GM04504 (cell line): ENCODE measurements at places on chromosomes 3 and 15.

- DNase-seq = no peak
Observed at GRCh38 chr3:141108039-141108438, 56.9 kb downstream of the SPSB4 start.

GRCh38 chr15:74345051-74345450 lies 22.4 kb downstream of the CYP11A1 start:
- DNase-seq = no peak

- no peak for DNase-seq
Observed at GRCh38 chr3:47444103-47444502, 31.6 kb downstream of the SCAP start.

- DNase-seq = no peak
Observed at GRCh38 chr3:195255571-195256501, 15.1 kb downstream of the XXYLT1 start.

DNA sequence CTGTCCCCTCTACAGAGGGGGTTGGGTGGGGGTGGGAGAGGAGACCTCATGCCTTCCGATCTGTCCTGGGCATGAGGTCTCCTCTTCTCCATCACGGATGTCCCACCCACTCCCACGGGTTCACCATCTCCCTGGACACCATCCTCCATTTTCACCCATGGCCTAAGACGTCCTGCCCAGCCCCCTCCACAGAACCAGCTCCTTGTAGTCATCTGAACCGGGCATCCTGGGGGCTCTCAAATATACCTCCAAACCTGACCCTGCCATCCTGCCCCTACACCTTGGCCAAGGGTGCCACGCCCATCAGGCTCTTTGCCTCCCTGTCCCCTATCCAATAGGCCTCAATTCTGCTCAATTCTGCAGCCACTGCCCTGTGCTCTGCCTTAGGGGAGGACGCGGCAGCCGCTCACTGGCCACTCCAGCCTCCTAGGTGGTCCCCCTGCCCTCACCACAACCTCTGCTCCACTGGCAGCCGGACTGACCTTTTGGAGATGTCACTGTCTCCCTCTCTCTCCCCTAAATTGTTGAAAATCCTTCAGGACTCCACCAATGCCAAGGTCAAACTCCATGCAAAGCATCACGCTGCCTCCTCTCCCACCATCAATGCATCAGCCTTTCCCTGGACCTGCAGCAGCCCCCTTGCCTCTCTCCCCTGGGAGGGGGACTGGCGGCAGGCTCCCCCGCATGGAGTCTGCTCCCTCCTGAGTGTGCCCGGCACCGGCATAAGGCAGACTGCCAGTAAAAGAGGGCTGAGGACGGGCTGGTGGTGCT lies 9.4 kb upstream of the ANPEP start:
- no peak for DNase-seq

GRCh38 chr3:191802671-191803070 lies 341.7 kb downstream of the PYDC2 start:
- DNase-seq = no peak

GRCh38 chr3:139074565-139075115 lies 29.9 kb upstream of the PRR23C start:
- no peak for DNase-seq

DNA sequence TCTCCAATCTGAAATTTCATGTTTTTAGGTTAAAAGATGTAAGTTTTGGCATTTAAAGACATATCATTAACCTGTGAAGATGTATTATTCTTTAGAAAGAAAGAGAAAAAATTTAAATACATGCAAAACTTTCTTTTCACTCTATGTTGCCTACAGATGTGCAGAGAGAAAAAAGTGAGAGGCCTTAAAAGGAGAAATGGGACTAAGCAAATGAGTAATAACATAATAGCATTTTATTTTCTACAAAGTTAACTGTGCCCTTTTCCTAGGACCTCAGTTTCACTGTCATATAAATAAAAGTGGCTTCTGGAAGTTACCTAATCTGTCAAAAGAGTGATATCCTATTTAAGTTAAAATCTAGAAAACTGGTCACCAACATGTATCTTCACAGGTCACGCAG lies 16.1 kb downstream of the DAZL start:
- DNase-seq = no peak

- no peak for DNase-seq
Observed at GRCh38 chr3:43758592-43759225, 68.0 kb downstream of the ABHD5 start.

GRCh38 chr15:59994526-59994887 lies 9.6 kb upstream of the FOXB1 start:
- no peak for DNase-seq

DNA sequence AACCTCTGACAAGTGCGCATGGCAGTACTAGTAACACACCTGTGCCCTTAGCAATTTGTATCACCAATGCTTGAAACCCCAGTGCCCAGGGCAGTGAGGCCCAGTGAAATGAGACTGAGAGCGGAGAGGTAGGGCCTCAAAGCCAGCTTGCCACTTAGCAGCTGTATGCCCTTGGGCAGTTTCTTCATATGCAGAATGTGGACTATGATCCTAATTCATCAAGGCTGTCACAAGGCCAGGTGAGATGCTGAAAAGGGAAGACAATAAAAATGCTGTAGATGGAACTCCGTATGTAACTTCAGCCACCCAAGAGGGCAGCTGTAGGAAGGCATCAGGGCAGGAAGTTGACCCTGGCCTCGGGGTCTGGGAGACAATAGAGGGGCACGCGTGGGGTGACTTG lies 74.4 kb downstream of the KY start:
- no peak for DNase-seq

GRCh38 chr15:49248291-49248690 lies 78.2 kb downstream of the GALK2 start:
- DNase-seq = no peak

DNA sequence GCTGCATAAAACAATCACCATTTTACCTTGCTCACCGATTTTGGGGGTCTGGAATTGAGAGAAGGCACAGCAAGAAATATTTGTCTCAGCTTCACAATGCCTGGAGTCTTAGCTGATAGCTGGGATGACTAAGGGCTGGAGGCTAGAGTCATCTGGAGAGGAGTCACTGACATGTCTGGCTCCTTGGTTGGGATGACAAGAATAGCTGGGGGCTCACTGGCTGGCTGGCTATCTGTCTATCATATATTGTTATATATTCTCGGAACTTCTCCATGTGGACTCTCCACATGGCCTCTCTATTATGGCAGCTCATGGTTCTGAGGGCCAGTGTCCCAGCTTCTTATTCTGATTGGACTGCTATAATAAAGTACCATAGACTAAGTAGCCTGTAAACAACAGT lies 20.0 kb upstream of the TRIM71 start:
- DNase-seq = no peak

DNA sequence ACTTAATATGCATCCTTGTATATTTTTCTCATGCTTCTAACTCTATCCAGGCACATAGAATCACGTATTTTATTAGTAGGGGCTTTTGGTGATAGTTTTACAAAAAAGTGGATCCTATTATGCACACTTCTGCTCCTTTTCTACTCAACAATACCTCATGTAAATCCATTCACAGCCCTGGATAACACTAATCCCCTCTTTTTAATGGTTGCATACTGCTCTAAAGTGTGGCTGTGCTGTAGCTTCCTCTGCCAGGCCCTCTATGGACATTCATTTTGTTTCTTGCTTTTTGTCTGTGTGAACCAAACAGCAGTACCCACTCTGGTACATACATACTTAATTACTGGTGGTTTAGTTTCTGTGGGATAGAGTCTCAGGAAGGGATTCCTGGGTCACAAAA lies 51.3 kb upstream of the SCAANT1 start:
- no peak for DNase-seq

GRCh38 chr3:5644773-5645670 lies 457.5 kb downstream of the EDEM1 start:
- DNase-seq = no peak

GRCh38 chr3:68483601-68484000 lies 448.7 kb downstream of the TAFA4 start:
- no peak for DNase-seq

DNA sequence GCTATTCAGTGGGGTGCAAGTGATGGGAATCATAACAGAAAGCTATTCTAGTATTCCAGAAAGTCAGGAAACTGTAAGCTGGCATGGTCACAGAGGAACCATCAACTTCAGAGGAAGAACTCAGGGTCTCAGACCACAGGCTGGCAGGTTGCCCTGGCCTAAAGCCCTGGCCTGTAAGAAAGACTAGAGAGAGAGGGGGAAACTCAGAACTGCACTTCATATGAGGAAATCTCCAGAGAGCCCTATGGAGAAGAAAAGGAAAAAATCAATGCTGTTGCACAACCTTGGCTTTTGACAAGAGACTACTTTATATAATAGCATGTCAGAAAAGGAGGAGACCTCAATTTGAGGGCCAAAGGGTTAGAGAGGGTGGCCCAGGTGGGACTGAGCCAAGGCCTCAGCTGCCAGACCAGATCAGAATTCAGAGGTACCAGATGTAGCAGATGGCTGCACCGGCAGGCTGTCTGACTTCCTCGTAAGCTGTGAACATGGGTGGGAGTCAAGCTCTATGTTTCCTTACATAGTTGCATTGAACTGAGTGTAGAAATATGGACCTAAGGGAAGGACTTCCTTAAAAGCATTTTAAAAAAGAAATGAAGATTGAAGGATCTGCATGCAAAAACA lies 333.8 kb downstream of the PDCD6IP start:
- no peak for DNase-seq

GRCh38 chr15:40272485-40273056 lies 10.3 kb downstream of the ANKRD63 start:
- DNase-seq = no peak

- no peak for DNase-seq
Observed at GRCh38 chr15:34693053-34693744, 61.6 kb downstream of the GJD2 start.

GRCh38 chr15:43735416-43735815 lies 10.8 kb upstream of the PDIA3 start:
- no peak for DNase-seq

DNA sequence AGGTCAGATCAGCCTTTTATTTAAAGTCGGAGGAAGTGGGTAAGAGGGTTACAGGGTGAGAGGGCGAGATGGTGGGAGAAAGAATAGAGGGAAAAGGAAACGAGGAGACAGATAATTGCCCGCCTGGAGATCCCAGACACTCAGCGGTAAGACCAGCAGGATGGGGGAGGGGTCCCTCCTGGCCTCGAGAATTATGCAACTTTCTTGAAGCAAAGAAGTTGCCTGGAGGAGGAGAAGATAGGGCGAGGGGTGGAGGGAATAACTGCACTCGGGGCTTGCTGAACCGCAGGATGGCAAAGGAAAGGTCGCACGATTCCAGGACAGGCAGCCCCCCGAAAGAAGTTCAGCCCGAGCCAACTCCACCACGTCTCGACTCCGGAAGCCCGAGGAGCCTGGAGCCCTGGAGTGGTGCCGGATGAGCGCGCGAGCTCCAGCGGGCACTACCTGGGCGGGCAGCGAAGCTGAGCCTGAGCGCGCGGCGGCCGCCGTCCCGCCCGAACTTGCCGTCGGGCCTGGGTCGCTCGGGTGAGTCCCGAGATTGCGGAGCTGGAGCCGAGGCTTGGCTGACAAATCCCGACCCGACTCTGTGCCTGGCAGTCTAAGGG lies 402 bp downstream of the WWTR1 start:
- DNase-seq = no peak

DNA sequence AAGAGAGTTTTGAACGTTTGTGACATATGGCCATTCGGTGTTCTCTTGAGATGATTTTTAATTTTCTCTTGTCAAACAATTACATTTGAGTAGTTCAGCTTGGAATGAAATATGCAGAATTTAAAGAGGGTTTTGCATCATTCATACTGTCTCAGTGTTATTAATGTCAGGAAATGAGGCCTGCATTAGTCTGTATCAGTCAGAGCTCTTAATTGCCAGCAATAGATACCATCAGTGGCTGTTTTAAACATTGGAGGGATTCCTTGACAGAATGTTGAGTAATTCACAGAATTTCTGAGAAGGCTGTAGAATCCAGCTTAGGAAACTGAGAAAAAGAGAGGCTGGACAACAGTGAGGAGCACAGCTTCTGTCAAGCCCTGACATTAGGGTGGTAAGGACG lies 722.0 kb downstream of the NR2F2 start:
- no peak for DNase-seq
